ENCODE measurements at places on chromosomes 6 and 20. TPM values are rescaled to one million over a fixed set of nuclear protein-coding genes. Genes with fewer than 3 reads are reported as not detected.

Gene RAET1E
- not detected for polyA plus RNA-seq

DNA sequence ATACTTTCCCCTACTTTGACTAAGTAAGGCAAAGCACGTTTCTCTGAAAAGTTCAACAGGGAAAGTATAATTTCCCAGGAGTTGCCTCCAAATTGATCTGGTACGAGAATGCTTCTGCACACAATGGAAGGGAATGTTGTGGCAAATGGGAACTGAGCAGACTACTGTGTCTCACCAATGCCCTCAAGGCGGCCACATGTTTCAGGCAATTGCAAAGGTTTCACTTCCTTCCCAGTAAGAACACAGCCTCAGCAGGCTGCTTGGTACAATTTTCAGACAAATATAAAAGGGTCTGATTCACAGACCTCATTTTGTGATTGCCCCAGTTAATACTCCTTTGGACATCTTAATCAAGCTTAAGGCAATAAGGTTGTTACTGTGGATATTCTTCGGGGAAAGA, 71.2 kb downstream of the KIAA0319 start:
- no peak overlapping the region for H3K4me3 ChIP-seq
- no peaks in the 10 kb centered on the region for H3K36me3 ChIP-seq
- H3K4me1 ChIP-seq = no peaks in the 10 kb centered on the region
- no peaks in the 10 kb centered on the region for H3K27me3 ChIP-seq
- DNase-seq = no peak

DNA sequence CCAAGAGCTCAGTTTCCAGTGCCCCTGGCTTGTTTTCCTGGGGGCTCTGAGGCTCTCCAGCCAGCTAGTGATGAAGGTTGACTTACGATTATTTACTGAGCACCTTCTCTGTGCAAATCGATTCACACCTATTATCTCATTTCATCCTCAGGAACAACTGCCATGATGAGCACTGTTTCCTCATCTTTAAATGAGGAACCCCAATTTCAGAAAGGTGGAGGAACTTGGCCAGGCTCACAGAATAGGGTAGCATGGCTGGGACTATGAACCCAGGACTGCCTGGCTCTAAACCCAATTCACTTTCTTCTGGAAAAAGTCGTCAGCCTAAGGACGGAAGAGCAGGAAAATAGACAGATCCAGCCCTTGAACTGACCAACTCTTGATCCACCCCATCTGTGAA, 3.5 kb upstream of the BPI start:
- H3K27ac ChIP-seq = no peak overlapping the region
- peaks cover 6% of the 10 kb centered on the region for H3K27me3 ChIP-seq
- H3K36me3 ChIP-seq = no peaks in the 10 kb centered on the region
- no peak for DNase-seq

DNA sequence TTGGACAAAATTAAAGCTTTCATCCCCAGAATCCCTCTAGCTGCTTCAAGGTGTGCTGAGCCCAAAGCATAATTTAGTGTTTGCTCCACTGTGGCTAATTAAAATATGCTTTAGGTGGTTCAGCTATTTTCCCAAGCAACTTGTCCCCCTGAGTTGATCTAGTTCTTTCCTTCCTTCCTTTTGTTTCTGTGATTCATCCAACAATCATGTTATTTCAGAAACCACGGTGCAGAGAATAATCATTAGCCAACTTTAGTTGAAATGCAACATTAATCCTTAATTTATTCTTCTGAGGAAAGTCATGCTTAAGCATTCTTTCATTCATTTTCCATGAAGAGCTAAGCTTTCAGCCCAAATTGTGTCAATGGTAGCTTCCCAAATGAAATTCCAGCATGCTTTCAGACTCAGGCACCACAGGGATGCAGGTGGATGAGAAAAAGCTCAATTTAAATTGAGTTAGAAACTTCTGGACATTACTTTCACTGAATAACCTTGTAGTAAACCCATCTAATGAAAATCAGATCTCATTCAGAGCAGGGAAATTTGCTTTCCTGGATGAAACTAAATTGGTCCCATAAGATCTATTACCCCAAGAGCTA, 209.0 kb upstream of the NT5E start:
- no peaks in the 10 kb centered on the region for H3K36me3 ChIP-seq
- H3K4me1 ChIP-seq = no peaks in the 10 kb centered on the region
- no peaks in the 10 kb centered on the region for H3K27me3 ChIP-seq
- DNase-seq = no peak
- no peak overlapping the region for H3K4me3 ChIP-seq
- H3K27ac ChIP-seq = no peak overlapping the region

- no peaks in the 10 kb centered on the region for H3K36me3 ChIP-seq
- DNase-seq = no peak
- no peak overlapping the region for H3K27ac ChIP-seq
- no peak overlapping the region for H3K4me3 ChIP-seq
- H3K27me3 ChIP-seq = peaks cover 2% of the 10 kb centered on the region
- H3K4me1 ChIP-seq = no peaks in the 10 kb centered on the region
These were observed 33.2 kb upstream of the SULF2 start for GRCh38 chr20:47818466-47818865.

Data from GM12878 (cell line).